T-helper 2 cell treated with Interferon-gamma antibody and Interleukin-4, amounts not matched to agents 5 μg/mL and 100 μg/mL, for 36 hours (primary cell): ENCODE measurements at places on chromosomes 2 and 18.

DNA sequence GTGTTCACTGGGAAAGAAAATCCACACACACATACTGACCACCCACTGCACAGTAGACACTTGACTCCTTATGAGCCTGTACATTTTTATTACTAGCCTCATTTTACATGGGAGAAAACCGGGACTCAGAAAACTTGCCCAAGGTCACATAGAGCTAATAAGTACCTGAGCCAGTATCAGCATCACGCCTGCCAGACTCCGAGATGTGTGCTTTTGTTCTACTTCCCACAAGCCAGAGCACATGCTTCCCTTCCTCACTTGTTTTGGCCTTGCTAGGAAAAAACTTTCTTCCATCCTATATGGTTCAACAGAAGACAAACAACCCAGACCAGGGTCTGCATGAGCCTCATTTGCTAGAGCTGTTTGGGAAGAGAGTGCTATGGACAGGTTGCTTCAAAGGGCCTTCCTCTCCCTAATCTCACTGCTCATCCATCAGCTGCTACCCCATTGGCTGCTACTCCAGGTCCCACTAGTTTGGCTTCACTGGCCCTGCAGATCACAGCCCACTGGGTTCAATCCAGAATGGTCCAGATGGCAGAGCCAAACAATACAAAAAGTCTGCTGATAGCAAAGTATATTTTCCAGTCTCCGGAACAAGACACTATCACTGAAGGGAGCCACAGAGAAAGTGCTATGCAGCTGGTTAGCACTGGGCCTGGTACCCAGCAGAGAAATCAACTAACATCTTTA lies 63.9 kb downstream of the STK39 start:
- no peak for DNase-seq
- peaks cover 24% of the 10 kb centered on the region for H3K36me3 ChIP-seq
- H3K27ac ChIP-seq, result peak overlapping the region; percentile 13
- H3K4me3 ChIP-seq, result no peak overlapping the region
- no peaks in the 10 kb centered on the region for H3K27me3 ChIP-seq

- no peak overlapping the region for H3K27ac ChIP-seq
- peaks cover 12% of the 10 kb centered on the region for H3K4me1 ChIP-seq
- no peak for DNase-seq
These were observed 628 bp downstream of the OTOS start for GRCh38 chr2:240139666-240140393.

DNA sequence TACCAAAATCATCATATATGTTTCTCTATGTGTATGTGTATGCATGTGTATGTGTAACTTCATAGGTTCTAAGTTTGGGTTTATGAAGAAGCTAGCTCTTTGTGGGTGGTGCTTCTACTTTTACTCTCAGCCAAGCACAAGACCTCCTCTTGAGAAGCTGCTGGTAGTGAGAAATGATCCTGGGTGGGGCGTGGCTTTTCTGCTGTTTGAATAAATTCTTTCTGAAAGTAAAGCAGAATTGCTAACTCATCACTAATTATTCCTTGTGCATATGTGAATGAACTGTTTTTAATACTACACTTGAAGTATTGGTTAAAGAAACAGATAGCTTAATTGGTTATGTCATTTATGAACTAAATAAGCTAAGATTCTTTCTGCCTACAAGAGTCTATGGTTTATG lies 7.6 kb upstream of the GAREM1 start:
- no peaks in the 10 kb centered on the region for H3K36me3 ChIP-seq
- no peak overlapping the region for H3K27ac ChIP-seq
- no peak for DNase-seq
- no peaks in the 10 kb centered on the region for H3K4me1 ChIP-seq
- H3K27me3 ChIP-seq, result peaks cover 38% of the 10 kb centered on the region

- H3K4me1 ChIP-seq, result no peaks in the 10 kb centered on the region
- peaks cover 2% of the 10 kb centered on the region for H3K27me3 ChIP-seq
- DNase-seq, result no peak
- peaks cover 5% of the 10 kb centered on the region for H3K36me3 ChIP-seq
These were observed 39.9 kb downstream of the TMEM247 start for GRCh38 chr2:46519265-46519664.

- peaks cover 19% of the 10 kb centered on the region for H3K36me3 ChIP-seq
- no peaks in the 10 kb centered on the region for H3K27me3 ChIP-seq
- H3K4me1 ChIP-seq, result peaks cover 42% of the 10 kb centered on the region
- peak overlapping the region; percentile 96 for H3K27ac ChIP-seq
- peak; percentile 24 for DNase-seq
- peak overlapping the region; percentile 90 for H3K4me3 ChIP-seq
These were observed 669 bp upstream of the PIKFYVE start for GRCh38 chr2:208265371-208265800.

DNA sequence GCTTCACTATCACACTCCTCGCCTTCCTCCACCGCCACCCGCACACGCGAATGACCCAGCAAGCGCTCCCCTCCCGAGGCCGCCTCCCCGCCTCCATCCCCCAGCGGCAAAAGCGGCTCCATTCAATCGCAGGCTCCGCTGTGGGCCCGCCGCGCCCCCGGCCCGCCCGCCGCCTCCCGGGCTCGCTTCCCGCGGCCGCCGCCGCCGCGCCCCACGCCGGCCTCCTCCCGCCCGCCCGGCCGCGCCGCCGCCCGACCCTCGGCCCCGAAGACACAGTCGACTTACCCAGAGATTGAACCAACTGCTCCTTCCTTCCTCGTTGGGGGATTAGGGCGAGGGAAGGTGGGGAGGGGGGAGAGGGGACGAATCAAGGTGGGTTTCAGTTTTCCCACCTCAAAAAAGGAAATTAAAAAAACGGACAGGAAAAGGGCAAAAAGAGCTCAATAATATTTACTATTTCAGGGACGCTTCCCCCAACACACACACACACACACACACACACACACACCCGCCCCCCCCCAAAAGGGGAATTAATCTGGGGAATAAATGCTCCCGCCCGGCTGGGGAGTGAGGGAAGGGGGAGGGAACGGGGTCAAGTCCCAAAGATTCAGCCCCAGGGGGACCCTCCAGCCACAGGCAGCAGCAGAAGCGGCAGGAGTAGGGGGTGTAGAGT lies 743 bp downstream of the XPO1 start:
- H3K36me3 ChIP-seq, result peaks cover 17% of the 10 kb centered on the region
- H3K27me3 ChIP-seq, result peaks cover 6% of the 10 kb centered on the region
- DNase-seq, result no peak
- peak overlapping the region; percentile 95 for H3K4me3 ChIP-seq

DNA sequence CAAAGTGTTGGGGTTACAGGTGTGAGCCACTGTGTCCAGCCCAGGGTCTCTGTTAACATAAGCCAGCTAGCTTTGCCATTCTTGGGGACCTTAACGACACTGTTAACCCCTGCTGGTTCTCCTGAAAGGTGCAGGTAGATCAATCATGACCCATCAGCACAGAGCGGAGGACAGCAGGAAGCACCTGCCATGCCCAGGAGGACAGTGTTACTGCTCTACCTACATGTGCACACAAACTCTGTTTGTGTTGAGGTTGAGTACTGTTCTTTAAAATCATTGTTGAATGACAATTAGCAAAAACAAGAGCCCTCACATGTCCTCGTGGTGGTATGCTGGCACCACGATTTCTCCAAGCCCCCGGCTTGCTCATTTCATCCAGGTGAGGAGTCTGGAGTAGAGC lies 120.9 kb downstream of the FAM210A start:
- no peak overlapping the region for H3K27ac ChIP-seq
- peak; percentile 3 for DNase-seq
- no peaks in the 10 kb centered on the region for H3K27me3 ChIP-seq
- no peak overlapping the region for H3K4me3 ChIP-seq
- peaks cover 18% of the 10 kb centered on the region for H3K36me3 ChIP-seq

- peak overlapping the region; percentile 78 for H3K4me3 ChIP-seq
- H3K27ac ChIP-seq, result peak overlapping the region; percentile 82
- H3K27me3 ChIP-seq, result no peaks in the 10 kb centered on the region
- H3K4me1 ChIP-seq, result peaks cover 46% of the 10 kb centered on the region
- no peak for DNase-seq
These were observed 69.8 kb upstream of the TANK start for GRCh38 chr2:161090411-161090810.

DNA sequence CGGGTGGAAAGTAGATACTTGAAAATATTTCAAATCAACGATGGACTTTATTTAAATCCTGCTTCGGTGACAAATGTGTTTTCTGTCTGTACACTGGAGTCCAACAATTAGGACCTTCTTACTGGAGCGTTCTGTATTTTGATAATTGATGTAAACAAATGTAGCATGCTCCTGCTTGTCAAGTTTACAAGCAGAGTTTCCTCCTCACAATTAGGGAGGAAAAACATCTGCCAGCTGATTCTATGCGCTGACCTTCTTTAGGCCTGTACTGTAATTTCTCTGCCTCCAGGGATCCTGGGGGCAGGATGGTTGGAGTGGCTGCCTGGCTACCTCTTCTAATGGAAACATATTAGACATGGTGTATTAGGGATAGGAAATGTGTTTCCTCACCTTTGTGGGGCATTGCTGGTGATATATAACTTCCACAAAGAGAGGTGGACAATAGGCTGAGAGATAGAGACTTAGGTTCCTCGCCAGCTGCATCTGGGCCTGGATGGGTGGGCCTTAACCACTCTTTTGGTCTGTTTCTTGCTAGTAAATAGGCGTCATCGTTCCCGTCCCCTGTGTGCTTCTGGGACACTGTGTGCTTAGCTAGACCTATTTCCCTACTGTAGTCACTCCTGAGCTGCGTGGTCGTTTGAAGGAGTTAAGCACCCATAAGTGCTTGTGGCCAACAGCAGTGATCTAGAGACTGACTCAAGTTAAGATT lies 19.3 kb downstream of the GATA6 start:
- H3K27ac ChIP-seq, result no peak overlapping the region
- H3K27me3 ChIP-seq, result peaks cover 7% of the 10 kb centered on the region
- H3K4me1 ChIP-seq, result no peaks in the 10 kb centered on the region
- H3K36me3 ChIP-seq, result no peaks in the 10 kb centered on the region
- no peak for DNase-seq
- H3K4me3 ChIP-seq, result no peak overlapping the region

GRCh38 chr18:48124857-48125626 lies 194.6 kb upstream of the SMAD2 start:
- H3K4me3 ChIP-seq, result peak overlapping the region; percentile 54
- no peaks in the 10 kb centered on the region for H3K36me3 ChIP-seq

GRCh38 chr2:182890305-182890704 lies 23.9 kb upstream of the FRZB start:
- no peak overlapping the region for H3K27ac ChIP-seq
- no peak overlapping the region for H3K4me3 ChIP-seq
- DNase-seq, result no peak
- no peaks in the 10 kb centered on the region for H3K4me1 ChIP-seq
- H3K27me3 ChIP-seq, result peaks cover 6% of the 10 kb centered on the region

- no peaks in the 10 kb centered on the region for H3K4me1 ChIP-seq
- no peak for DNase-seq
- H3K36me3 ChIP-seq, result no peaks in the 10 kb centered on the region
- no peak overlapping the region for H3K27ac ChIP-seq
- H3K4me3 ChIP-seq, result no peak overlapping the region
These were observed 788.4 kb downstream of the LRRTM4 start for GRCh38 chr2:76733736-76734135.

DNA sequence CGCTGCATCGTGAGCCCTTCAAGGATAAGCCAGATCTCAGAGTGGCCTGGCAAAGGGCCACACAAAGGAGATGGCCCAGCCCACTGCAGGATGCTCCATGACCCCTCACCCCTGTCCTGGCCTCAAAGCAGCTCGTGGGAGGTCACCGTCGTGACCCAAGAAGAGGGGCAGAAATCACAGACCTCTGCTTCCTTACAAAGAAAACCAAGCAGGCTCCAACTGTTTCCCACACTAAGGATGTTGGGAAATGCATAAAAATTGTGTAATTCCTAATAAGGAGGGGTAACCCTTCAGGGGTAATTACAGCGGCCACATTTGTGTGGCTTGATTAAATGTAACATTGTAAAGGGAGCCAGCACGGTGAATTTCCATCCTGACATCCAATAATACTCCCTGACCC lies 102.3 kb downstream of the BOD1L2 start:
- H3K36me3 ChIP-seq, result no peaks in the 10 kb centered on the region
- H3K4me1 ChIP-seq, result no peaks in the 10 kb centered on the region
- no peak overlapping the region for H3K4me3 ChIP-seq
- H3K27ac ChIP-seq, result no peak overlapping the region

- H3K4me1 ChIP-seq, result peaks cover 11% of the 10 kb centered on the region
- DNase-seq, result no peak
- no peaks in the 10 kb centered on the region for H3K36me3 ChIP-seq
- H3K4me3 ChIP-seq, result no peak overlapping the region
These were observed 323.9 kb downstream of the SLC8A1 start for GRCh38 chr2:40127890-40128557.

- H3K27me3 ChIP-seq, result peaks cover 2% of the 10 kb centered on the region
- DNase-seq, result no peak
- H3K36me3 ChIP-seq, result no peaks in the 10 kb centered on the region
- H3K27ac ChIP-seq, result no peak overlapping the region
These were observed 86.2 kb downstream of the MYL12B start for GRCh38 chr18:3348176-3348575.

GRCh38 chr18:77321823-77322805 lies 72.5 kb downstream of the GALR1 start:
- no peak for DNase-seq
- peaks cover 8% of the 10 kb centered on the region for H3K27me3 ChIP-seq
- no peak overlapping the region for H3K4me3 ChIP-seq
- H3K36me3 ChIP-seq, result no peaks in the 10 kb centered on the region
- H3K27ac ChIP-seq, result no peak overlapping the region

GRCh38 chr18:6106091-6106685 lies 210.9 kb upstream of the TMEM200C start:
- no peaks in the 10 kb centered on the region for H3K27me3 ChIP-seq
- no peak overlapping the region for H3K4me3 ChIP-seq
- H3K4me1 ChIP-seq, result no peaks in the 10 kb centered on the region
- DNase-seq, result no peak
- no peak overlapping the region for H3K27ac ChIP-seq

DNA sequence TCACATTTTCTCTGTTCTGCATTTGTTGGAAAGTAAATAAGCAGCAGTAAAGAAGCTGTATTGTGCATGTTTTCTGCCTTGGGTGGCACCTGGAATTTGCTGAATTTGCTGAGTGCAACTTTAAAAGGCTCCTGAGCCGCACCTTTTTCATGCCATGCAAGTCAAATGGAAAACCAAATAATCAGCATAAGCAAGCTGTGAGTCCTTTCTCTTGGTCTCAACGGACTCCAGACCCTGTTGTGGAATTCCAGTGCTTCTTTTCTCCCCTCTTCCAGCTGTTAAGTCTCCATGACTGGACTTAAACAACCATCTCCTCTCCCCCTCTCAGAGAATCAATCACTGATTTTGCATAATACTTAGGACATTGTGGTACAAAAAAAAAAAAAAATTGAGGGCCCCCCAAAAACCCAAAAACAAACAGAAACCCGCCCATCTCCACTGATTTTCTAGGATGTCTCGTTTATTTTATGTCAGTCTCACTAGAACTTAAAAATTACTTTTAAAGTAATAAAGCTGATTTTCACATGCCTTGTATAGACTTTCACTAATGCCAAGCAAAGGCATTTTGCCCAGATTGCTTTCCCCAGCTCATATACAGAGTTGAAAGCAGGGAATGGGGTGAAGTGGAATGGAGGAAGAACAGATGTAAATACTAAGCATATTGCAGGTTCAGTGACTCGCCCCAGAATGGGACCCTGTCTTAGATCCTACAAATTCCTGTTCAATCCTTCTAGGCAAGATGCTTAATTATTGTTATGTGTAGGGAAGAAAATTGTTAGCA lies 5.1 kb upstream of the CETN1 start:
- no peaks in the 10 kb centered on the region for H3K4me1 ChIP-seq
- DNase-seq, result no peak
- H3K27ac ChIP-seq, result no peak overlapping the region
- no peaks in the 10 kb centered on the region for H3K36me3 ChIP-seq

- no peak overlapping the region for H3K27ac ChIP-seq
- no peaks in the 10 kb centered on the region for H3K27me3 ChIP-seq
- no peak for DNase-seq
- peaks cover 7% of the 10 kb centered on the region for H3K4me1 ChIP-seq
- H3K4me3 ChIP-seq, result no peak overlapping the region
These were observed 219.5 kb upstream of the SLC39A10 start for GRCh38 chr2:195437521-195437920.
